Nucleus accumbens (tissue), 56 donors: ENCODE measurements at places on chromosomes 4 and X.

DNA sequence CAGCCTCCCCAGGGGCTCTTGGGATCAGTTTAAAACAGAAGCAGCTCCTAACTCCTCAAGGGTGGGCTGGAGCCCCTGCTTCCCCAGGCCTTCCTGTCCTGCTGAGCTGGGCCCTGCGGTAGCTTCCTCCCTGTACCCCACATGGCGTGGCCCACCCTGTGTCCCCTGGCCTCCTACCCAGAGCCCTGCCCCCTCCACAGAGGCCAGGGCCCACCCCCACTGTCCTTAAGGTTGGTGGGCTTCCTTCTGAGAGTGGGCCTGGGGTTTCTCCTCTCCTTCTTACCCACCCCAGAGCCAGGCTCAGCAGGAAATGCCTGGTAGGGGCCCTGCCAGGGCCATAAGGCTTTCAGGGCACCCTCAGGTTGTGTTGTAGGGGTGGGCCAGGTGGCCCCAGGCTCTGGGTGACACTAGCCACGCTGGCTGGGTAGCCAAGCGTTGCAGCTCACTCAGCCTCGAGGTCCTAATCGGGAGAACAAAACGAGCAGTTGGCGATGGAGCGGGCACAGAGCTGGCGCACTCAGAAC is 11.6 kb downstream of the SH3BP2 start:
- no peak for DNase-seq

GRCh38 chr4:108742451-108743420 is 20.1 kb downstream of the ETNPPL start:
- DNase-seq, result peak; percentile 54

DNA sequence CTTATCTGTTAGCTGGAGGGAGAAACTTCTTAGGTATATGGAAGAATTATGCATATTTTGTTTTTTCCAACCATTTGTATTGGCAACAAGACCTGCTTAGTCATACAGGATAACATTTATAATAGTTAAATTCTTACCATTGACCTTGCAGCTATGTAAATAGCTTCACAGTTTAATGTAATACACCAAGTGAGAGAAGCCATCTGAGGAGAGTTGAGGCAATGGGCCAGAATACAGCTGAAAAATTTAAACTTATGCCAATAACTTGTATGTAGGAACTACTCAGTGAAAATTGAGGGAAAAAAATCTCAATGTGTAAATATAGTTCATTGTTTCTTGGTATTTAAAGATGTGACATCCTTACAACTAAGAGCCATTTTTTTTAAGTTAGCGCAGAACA is 273.5 kb downstream of the DACH2 start:
- DNase-seq, result no peak

GRCh38 chrX:10904220-10904619 is 206.9 kb upstream of the HCCS start:
- DNase-seq, result no peak

GRCh38 chr4:186845137-186845842 is 121.6 kb upstream of the FAT1 start:
- DNase-seq, result no peak

DNA sequence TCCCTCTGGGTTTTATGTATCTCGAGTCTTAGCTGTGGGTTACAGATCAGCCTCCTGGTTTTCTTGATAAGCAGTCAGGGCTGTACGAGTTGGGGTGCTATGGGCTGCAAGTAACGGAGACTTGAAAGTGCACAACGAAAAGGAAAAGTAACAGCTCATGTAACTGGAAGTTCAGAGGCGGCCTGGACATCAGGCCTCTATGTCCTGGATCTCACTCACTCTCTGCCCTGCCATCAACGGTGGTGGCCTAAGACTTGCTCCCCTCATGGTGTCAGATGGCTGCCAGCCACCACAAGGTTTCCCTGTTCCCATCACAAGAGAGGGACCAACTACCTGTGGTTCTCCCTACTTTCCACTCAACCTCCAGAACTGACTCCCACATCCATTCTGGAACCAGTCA is 4.8 kb downstream of the PPP2R2C start:
- no peak for DNase-seq

DNA sequence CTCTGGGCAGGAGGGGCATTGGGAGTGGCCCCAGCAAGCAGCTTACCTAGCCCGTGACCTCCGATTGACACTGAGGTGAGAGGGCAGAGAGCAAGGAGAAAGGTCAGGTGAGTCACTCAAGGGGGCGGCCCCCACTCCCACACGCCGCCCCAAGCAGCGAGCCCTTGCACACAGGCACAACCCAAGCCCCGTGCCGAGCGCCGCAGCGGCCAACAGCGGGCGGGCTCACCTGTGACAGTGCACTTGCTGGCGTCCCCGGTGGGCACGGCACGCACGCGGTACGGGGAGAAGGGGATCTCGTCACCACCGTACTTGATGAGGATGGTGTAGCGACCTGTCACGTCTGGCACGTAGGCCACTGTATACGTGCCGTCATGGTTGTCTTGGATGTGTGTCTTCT is 17.2 kb downstream of the FLNA start:
- no peak for DNase-seq

GRCh38 chr4:18180892-18181291 is 159.3 kb upstream of the LCORL start:
- DNase-seq, result no peak

DNA sequence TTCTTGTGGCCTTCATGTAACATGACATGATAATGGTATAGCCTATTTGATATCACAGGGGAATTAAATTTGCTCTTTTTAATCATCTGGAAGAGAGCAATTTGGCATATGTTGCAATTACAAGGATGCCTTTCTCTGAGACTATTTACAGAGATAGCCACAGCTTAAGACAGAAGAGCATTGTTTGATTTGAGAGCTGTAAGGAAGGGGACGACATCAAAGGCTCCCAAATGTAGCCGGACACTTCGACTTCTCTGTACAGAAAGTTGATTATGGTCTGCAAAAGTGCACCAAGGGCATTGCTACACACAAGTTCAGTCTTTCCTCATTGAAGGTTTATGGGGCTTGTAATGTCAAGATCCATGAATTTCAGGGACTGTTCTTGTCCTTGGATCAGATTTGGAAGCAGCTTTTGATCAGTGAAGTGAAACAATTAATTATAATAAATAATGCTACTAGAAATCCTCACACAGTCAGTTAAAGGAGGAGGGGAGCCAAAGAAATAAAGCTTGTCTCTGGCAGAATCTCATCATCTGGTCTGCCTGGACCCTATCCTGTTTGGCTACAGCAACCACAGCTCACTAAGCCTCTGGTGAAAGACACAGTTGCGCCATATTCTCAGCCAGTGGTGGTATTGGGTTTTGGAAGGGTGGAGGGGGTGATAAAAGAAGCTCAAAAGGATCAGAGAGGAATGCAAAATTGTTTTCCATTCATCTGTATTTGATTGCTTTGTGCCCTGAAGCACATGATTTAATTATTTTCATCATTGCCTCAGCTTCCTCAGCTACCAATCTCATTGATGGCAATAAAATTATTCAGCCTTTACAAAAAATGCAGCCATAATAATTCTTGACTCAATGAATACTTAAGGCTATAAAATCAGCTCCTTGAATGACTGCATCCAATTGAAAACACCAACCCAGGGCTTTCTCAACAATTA is 654.3 kb upstream of the LCORL start:
- DNase-seq, result no peak

DNA sequence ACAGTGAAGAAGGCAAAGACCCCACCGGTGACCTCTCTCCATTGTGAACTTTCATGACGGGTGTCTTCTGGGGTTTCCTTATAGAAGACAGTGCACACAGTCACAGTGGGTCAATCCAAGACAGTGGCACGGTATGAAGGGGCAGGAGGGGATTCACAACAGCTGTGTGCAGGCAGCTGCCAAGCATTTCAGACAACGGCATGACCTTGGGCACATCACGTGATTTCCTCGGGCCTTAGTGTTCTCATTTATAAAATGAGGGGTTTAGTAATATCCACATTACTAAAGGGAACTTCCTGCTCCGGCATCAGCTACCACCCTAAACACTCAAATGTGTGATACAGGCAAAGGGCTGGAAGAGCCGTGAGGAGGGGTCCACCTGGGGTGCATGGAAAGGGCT is 42.9 kb downstream of the RBM47 start:
- no peak for DNase-seq

DNA sequence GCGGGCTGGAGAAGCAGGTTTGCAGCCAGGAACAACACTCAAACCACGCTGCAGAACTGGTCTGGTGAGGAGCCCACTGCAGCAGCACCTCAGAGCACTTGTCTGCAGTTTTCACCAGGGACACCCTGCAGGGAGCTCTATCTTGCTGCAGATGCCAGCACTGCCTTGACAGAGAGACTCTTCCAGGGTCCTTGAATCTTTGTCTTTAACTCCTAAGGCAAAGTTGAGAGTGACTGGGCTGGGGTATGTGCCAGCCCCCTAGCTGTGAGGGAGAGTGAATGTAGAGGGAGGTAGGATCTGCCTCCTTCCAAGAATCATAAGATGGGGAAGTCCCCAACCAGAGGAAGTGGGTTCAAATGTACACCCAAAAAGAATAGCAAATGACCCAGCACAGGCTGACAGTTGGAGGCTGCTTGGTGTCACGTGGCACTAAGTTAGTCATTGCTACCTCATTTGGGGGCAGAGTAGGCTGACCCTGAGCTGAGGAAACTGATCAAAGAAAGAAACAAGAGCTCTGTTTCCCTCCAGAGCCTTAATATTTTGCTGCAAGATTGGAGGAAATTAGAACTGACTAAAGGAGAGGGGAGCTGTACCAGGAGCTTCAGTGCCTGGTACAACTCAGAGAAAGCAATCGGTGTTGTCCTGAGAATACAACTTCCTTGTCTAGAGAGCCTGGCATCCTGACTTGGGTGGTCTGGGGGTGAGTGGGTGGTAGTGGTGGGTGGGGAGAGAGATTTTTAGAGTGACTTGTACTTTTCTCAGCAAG is 28.2 kb upstream of the HUWE1 start:
- no peak for DNase-seq

GRCh38 chr4:19746377-19746776 is 505.3 kb upstream of the SLIT2 start:
- no peak for DNase-seq

DNA sequence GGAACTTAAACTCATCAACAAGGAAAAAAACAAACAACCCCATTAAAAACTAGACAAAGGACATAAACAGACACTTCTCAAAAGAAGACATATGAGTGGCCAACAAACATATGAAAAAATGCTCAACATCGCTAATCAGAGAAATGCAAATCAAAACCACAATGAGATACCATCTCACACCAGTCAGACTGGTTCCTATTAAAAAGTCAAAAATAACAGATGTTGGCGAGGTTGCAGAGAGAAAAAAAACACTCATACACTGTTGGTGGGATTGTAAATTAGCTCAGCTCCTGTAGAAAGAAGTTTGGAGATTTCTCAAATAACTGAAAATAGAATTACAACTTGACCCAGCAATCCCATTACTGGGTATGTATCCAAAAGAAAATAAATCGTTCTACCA is 28.7 kb downstream of the APLN start:
- DNase-seq, result no peak

GRCh38 chr4:136032391-136032790 is 1499.9 kb downstream of the PCDH18 start:
- no peak for DNase-seq

GRCh38 chr4:123465416-123465815 is 68.8 kb downstream of the SPRY1 start:
- DNase-seq, result no peak

DNA sequence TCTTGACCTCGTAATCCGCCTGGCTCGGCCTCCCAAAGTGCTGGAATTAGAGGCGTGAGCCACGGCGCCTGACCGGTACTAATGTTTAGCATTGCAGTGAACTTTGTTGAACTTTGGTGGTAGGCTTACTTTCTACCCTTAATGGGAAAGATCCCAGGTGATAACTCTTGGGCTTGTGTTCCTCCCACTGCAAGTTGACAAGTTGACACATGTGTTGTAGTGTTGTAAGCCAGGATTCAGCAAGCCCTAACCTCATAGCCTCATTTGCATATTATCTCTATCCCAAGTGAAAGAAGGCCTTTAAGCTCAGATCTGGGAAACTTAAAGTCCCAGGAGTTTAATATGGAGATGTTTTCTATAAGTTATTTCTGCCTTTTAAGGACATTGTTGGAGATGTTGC is 80.0 kb upstream of the CLCN4 start:
- DNase-seq, result no peak

- DNase-seq, result no peak
Measured at GRCh38 chr4:174707051-174707676, 121.9 kb downstream of the GLRA3 start.

DNA sequence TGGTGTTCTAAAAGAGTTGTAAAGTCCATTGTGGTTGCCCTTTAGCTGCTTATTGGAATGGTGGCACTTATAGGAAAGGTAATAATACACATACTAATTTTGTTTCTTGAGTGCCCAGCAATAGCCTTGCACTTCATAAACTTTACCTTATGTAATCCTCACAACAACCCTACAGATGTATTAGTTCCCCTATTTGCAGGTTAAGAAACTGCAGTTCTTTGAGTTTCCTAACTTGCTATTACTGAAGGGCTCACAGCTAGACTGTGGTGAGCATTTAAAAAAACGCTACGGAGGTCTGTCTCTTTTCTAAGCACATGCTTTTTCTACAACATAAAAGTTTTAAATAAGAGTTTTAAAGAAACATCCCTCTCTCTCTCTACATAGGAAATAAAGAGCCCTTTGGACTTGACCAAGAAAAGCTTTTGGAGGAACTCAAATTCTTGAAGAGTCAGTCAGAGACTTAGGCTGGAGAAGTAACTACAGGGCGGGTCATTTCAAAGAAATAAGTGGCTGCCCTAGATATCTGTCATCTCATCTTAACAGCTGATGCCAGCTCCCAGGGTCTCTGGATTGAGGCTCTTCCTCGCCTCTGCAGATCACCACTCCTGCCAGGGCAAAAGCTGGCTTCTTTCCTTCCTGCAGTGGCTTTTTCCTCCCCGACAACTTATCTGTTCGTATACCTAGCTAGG is 42.0 kb upstream of the FBXW7 start:
- no peak for DNase-seq

GRCh38 chrX:136021903-136022302 is 36.7 kb downstream of the SLC9A6 start:
- DNase-seq, result no peak

DNA sequence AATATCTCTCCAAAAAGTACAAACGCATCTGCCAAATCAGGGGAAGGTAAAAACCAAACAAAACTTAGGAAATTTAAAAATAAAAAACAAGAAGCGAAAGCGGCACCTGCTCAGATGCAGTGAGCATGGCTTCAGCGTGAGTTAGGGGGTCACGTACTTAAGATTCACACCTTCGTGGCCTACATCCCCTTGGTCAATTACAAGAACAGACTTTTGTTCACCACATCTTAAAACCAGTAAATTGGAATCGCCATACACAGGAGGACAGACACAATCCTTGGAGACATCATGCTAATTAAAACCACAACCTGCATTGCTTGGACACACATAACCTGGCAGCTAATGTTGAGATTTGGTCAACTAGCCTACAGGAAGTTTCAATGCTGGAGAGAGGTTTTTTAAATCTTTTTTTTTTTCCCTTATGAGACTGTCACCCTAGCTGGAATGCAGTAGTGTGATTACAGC is 12.5 kb upstream of the SEL1L3 start:
- no peak for DNase-seq

GRCh38 chr4:8727131-8727530 is 134.6 kb downstream of the CPZ start:
- no peak for DNase-seq
